Astrocyte (in vitro differentiated cells and primary cell): ENCODE measurements at places on chromosomes 6 and 20. TPM values are rescaled to one million over a fixed set of nuclear protein-coding genes. Genes with fewer than 3 reads are reported as not detected.
A peak's percentile ranks its signal among the peaks of the same experiment; 100 is the strongest.

MBOAT1 gene
- total RNA-seq = 4.8 and 6.4 TPM in 2 replicates

- H3K27me3 ChIP-seq = no peaks in the 10 kb centered on the region
- H3K4me1 ChIP-seq = no peaks in the 10 kb centered on the region
- no peak for DNase-seq
- H3K4me3 ChIP-seq = no peak overlapping the region
- no peaks in the 10 kb centered on the region for H3K36me3 ChIP-seq
Measured at GRCh38 chr6:51866867-51867266, 220.5 kb downstream of the PKHD1 start.

- peak overlapping the region; percentile 28 for H3K27ac ChIP-seq
- H3K27me3 ChIP-seq = no peaks in the 10 kb centered on the region
- no peak overlapping the region for H3K4me3 ChIP-seq
- H3K4me1 ChIP-seq = peaks cover 23% of the 10 kb centered on the region
- H3K36me3 ChIP-seq = no peaks in the 10 kb centered on the region
- DNase-seq = peak; percentile 53
Measured at GRCh38 chr6:3001773-3002293, 2.1 kb downstream of the NQO2 start.

GRCh38 chr6:149851461-149852110 is 12.6 kb downstream of the LRP11 start:
- no peaks in the 10 kb centered on the region for H3K27me3 ChIP-seq
- H3K4me1 ChIP-seq = peaks cover 51% of the 10 kb centered on the region
- peak; percentile 36 for DNase-seq
- no peaks in the 10 kb centered on the region for H3K36me3 ChIP-seq

DNA sequence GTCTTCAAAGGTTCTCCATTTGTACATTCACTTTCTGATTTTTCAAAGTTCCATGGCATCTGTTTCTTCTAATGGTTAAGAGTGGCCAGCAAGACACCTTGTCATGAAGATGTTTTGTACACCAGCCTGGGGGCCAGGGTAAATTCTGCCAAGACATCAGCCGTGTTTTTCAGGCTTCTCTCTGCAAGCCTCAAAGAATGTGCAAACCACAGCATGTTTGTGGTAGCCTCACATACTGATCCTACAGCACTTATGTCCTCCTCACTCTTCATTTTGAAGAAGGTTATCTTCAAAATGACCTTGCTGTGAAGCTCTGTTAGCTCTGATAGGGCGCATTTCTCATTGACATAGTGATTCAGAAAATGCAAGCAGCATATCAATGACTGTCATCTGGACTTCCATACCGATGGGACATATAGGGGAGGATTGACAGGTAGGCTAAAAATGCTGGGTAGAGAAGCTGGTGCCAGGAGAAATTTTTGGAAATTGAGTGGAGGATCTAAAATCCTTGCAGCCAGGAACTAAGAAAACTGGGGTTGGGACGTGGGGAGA is 59.3 kb upstream of the SPTLC3 start:
- no peak overlapping the region for H3K4me3 ChIP-seq
- DNase-seq = peak; percentile 28
- no peaks in the 10 kb centered on the region for H3K27me3 ChIP-seq
- no peaks in the 10 kb centered on the region for H3K36me3 ChIP-seq

- DNase-seq = no peak
- H3K27me3 ChIP-seq = no peaks in the 10 kb centered on the region
- no peak overlapping the region for H3K27ac ChIP-seq
- H3K36me3 ChIP-seq = peaks cover 55% of the 10 kb centered on the region
Measured at GRCh38 chr20:31537890-31538289, 23.6 kb downstream of the HM13 start.

- H3K27me3 ChIP-seq = no peaks in the 10 kb centered on the region
- peaks cover 11% of the 10 kb centered on the region for H3K4me1 ChIP-seq
- DNase-seq = no peak
- no peak overlapping the region for H3K4me3 ChIP-seq
- H3K36me3 ChIP-seq = no peaks in the 10 kb centered on the region
Measured at GRCh38 chr6:81609736-81610135, 142.7 kb downstream of the TENT5A start.

DNA sequence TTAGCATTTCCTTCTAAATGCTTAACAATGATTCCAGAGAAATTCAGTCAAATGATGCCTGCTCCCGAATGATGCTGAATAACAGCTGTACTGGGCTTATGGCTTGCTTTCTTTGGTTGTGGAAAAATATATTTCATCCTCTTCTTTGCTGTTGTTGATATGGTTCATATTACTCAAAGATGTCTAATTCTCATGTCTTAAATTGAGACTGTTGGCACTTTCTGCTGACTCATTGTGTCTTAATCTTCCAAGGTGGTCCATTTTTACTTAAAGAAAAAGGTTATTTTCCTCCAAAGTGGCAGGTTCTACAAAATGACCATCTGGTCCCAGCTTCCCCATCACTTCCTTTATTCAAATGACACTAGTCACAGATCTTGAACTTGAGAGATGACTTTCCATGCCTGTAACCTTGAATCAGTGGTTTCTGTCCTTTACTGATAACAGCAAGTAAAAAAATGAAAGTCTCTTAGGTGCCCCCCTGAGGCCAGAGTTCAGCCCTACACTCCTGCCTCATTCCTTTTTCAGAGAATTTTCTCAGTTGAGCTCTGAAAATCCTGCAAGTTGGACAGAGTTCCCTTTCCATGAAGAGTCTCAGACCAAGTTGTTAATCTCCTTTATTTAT is 6.9 kb downstream of the SNAP25 start:
- no peaks in the 10 kb centered on the region for H3K4me1 ChIP-seq
- DNase-seq = no peak
- no peak overlapping the region for H3K27ac ChIP-seq
- no peaks in the 10 kb centered on the region for H3K36me3 ChIP-seq

WFDC10B gene
- total RNA-seq = not detected in 2 replicates

CLPSL2 gene
- total RNA-seq = not detected in 2 replicates

- DNase-seq = no peak
- no peaks in the 10 kb centered on the region for H3K27me3 ChIP-seq
- no peaks in the 10 kb centered on the region for H3K36me3 ChIP-seq
- no peak overlapping the region for H3K27ac ChIP-seq
Measured at GRCh38 chr6:70130865-70131264, 172.0 kb downstream of the COL9A1 start.

- H3K27ac ChIP-seq = no peak overlapping the region
- DNase-seq = no peak
- H3K4me1 ChIP-seq = peaks cover 9% of the 10 kb centered on the region
Measured at GRCh38 chr20:48728042-48728825, 99.6 kb downstream of the PREX1 start.

DNA sequence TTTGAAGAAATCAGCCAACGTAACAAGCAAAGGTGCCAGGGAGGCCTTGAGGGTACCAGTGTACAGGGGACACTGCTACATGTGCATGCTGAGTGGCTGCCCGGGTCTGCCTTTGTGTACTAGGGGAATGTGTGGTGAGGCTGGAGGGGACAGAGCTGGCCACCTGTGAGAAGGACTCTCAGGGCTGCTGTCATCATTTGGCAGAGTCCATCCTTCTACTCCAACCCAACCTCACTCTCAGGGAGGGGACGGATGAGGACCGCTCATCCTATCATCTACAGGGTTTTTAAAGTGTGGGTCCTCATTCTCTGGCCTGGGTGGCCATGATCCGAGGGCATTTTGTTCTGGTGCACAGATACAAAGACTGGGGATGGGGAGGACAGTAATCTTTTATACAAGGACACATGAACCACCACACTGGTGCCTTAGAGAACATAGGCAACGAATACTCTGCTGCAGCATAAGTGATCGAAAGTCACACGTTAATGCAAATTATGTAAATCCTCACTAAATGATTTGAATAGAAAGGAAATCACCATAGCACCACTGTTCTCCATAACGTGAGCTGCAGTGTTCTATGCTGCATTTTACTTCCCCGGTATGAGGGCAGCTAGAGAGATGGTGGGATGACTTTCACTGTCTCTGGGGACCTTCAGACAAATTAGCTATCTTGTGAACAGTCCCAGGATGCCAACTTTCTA is 181.4 kb downstream of the GMPR start:
- peaks cover 13% of the 10 kb centered on the region for H3K4me1 ChIP-seq
- no peak overlapping the region for H3K27ac ChIP-seq
- no peak overlapping the region for H3K4me3 ChIP-seq

DNA sequence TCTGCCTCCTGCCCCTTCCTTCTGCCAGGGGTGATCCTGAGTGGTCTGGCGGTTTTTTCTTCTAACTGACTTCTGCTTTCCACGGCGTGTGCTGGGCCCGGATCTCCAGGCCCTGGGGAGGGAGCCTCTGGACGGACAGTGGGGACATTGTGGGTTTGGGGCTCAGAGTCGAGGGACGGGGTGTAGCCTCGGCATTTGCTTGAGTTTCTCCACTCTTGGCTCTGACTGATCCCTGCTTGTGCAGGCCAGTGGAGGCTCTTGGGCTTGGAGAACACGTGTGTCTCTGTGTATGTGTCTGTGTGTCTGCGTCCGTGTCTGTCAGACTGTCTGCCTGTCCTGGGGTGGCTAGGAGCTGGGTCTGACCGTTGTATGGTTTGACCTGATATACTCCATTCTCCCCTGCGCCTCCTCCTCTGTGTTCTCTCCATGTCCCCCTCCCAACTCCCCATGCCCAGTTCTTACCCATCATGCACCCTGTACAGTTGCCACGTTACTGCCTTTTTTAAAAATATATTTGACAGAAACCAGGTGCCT is 10.2 kb downstream of the SLC29A1 start:
- H3K27me3 ChIP-seq = no peaks in the 10 kb centered on the region
- peaks cover 35% of the 10 kb centered on the region for H3K4me1 ChIP-seq
- no peak overlapping the region for H3K27ac ChIP-seq
- no peaks in the 10 kb centered on the region for H3K36me3 ChIP-seq

- DNase-seq = no peak
- peak overlapping the region; percentile 75 for H3K4me3 ChIP-seq
- peaks cover 4% of the 10 kb centered on the region for H3K4me1 ChIP-seq
- H3K36me3 ChIP-seq = peaks cover 24% of the 10 kb centered on the region
Measured at GRCh38 chr6:28224131-28225055, 682 bp upstream of the ZSCAN9 start.

DNA sequence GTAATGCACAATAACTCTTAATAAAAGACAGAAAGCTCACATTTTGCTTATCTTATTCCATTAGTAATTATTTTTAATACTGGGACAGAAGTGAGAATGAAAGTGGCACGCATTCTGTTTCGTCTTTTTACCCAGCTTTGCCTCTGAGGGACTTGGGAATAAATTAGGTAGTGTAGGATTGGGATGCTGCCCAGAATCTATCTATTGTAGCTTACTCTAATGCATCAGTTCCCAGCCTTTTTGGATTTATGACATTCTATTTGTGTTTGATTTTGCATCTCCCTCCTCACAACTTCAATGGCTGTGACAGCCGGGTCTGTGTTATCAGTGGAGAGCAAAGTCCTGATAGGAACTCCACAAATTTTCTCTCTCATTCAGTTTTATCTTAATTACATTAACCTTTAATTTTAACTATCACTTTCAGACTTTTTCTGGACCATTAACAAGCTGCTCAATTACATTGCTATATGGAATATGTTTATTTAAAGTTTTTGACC is 62.9 kb upstream of the TULP4 start:
- H3K27ac ChIP-seq = no peak overlapping the region
- H3K36me3 ChIP-seq = no peaks in the 10 kb centered on the region
- no peaks in the 10 kb centered on the region for H3K4me1 ChIP-seq
- no peak overlapping the region for H3K4me3 ChIP-seq

PLG gene
- total RNA-seq = 0.16 TPM in 1 of 2 replicates, not detected in the other

GRCh38 chr20:54028276-54029011 is 42.0 kb downstream of the BCAS1 start:
- peaks cover 6% of the 10 kb centered on the region for H3K4me1 ChIP-seq
- H3K27me3 ChIP-seq = no peaks in the 10 kb centered on the region
- H3K27ac ChIP-seq = no peak overlapping the region
- no peak overlapping the region for H3K4me3 ChIP-seq
- no peak for DNase-seq

SLC35A1 gene
- 15.0 and 16.4 TPM in 2 replicates for total RNA-seq

DNA sequence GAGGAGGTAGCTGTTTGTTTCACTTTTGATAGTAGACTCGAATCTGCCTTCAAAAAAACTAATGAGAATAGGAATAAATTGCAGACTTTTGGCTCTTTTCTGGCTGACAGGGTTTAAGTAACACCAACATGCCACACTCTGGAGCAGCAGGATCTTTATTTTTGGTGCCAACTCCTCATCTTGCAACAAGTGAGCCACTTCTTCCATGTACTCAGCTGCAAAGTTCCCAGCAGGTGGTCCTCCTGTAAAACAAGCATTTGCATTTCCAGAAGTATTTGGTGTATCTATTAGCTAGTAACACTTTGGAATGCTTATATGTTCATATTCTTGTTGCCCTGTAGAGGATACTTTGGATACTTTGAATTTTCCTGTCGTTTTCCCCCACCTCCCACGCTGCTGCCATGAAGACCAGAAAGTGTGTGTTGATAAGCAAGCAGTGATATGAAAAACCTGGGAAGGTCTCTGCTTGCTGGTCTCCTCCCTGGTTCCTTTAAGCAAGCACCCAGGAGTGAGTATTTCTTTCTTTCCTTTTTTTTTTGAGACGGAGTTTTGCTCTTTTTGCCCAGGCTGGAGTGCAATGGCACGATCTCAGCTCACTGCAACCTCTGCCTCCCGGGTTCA is 1.0 kb downstream of the ARMH2 start:
- no peaks in the 10 kb centered on the region for H3K36me3 ChIP-seq
- no peaks in the 10 kb centered on the region for H3K4me1 ChIP-seq
- no peak overlapping the region for H3K4me3 ChIP-seq
- H3K27ac ChIP-seq = no peak overlapping the region
- no peaks in the 10 kb centered on the region for H3K27me3 ChIP-seq
- no peak for DNase-seq

SIRPB2 gene
- not detected in 2 replicates for total RNA-seq

MAP7 gene
- total RNA-seq = 2.8 and 3.3 TPM in 2 replicates

DNA sequence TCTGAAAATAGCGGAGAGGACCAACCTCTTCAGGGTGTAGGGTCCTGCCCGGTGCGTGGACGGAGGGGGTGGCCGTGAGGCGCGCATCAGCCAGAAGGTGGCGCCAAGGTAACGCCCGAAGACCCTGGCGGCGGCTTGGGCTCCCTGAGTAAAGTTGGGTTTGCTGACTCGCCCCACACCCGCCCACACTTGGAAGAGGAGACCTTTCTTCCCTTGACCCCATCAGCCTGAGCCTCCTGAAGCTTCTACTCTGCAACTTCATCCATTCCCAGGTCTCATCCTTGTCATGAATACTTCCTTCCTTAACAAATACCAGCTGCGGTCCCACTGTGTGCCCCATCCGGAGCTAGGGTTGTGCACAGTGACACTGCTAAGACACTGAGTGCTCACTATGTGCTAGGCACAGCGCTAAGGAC is 14.6 kb downstream of the CD40 start:
- no peak overlapping the region for H3K27ac ChIP-seq
- no peaks in the 10 kb centered on the region for H3K36me3 ChIP-seq
- peaks cover 20% of the 10 kb centered on the region for H3K27me3 ChIP-seq
- H3K4me3 ChIP-seq = no peak overlapping the region
- H3K4me1 ChIP-seq = peaks cover 5% of the 10 kb centered on the region

GRCh38 chr20:20691477-20692235 is 20.8 kb downstream of the RALGAPA2 start:
- no peak for DNase-seq
- no peak overlapping the region for H3K27ac ChIP-seq
- no peaks in the 10 kb centered on the region for H3K27me3 ChIP-seq
- no peak overlapping the region for H3K4me3 ChIP-seq
- no peaks in the 10 kb centered on the region for H3K36me3 ChIP-seq
